Stimulated activated naive CD8-positive, alpha-beta T cell treated with anti-CD3 and anti-CD28 coated beads, Interleukin-15, amount 100 ng/mL, for 72 hours (primary cell): ENCODE measurements at places on chromosomes 16 and 17.

- DNase-seq: no peak
Observed at GRCh38 chr17:17060001-17060922, 18.0 kb downstream of the MPRIP start.

DNA sequence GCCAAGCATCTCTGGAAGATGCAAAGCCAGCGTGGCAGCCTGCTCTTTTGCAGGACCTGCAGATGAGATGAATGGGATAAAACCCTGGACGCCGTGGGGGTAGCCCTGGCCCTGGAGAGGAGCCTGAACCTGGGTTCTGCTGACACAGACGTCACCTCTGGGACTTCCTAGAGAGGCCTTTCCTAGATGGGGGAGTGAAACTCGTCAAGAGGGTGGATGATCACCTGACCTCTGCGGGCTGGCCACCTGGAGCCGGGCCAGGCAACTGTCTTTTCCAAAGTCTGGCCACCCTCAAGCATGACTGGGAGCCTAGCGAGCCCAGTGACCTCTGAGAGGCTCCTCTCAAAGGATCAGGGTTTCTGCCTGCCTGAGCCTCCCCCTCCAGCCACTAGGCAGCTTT lies 529.0 kb downstream of the KCNJ18 start:
- DNase-seq: no peak

- DNase-seq: no peak
Observed at GRCh38 chr17:64420143-64420670, 28.7 kb upstream of the MILR1 start.

DNA sequence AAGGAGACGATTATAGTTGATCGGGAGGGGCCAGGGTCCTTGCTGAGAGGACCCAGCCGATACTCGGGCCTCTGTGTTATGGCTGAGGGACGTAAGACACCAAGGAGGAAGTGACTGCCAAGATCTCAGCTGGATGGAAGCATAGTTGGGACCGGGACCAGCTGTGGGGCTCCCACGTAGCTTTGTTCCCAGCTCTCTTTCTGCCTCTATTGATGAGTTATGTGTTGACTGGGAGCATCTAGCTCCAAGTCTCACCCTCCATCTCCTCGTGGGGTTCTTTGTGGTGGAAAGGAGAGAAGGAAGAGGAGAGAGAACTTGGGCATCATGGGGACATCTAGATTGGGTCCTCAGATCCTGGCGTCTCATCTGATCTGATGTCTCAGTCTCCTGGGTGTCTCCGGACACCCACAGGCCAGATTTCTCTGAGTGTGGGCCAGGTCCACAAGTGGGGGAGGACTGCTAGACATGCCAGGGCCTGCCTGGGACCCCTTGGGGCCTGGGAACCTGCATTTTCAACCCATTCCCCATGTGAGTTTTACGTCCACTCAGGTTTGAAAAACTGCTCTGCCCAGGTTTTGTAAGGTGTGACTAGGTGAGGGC lies 1.0 kb downstream of the MGRN1 start:
- no peak for DNase-seq

GRCh38 chr17:15031975-15032374 lies 233.2 kb downstream of the PMP22 start:
- no peak for DNase-seq

GRCh38 chr16:57972306-57972705 lies 1.4 kb upstream of the CNGB1 start:
- DNase-seq: no peak
